ENCODE measurements at places on chromosomes 3 and 15.

- no peak for DNase-seq
Observed at GRCh38 chr15:79093352-79093935, 2.9 kb upstream of the RASGRF1 start.

DNA sequence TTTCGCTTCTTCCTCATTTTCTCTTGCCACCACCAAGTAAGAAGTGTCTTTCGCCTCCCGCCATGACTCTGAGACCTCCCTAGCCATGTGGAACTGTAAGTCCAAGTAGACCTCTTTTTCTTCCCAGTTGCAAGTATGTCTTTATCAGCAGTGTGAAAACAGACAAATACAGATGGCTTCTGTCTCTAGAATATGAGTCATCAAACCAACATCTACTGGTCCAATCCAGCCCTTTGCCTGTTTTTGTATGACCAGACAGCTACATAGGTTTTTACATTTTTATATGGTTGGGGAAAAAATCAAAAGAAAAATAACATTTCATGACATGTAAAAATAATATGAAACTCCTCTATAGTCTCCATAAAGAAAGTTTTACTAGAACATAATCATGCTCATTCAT lies 118.7 kb upstream of the PTPRG start:
- no peak for DNase-seq

DNA sequence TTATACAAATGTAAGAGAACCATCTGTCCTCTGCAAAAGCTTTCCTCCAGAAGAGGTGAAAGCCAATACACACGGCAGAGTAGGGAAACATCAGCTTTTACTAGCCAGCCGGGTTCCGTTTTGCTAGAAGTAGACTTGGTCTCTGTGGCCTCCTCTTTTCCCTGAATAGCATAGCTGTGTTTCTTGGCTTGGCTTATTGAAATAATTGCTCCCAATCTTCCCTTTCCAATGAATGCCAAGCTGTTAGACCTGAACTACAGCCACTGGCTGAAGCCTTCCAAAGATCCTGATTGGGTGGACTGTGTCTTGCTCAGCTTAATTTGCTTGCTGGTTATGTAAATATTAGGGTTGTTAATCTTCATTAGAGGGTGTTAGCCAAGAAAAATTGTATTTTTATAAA lies 157.8 kb upstream of the ROPN1 start:
- no peak for DNase-seq

- no peak for DNase-seq
Observed at GRCh38 chr15:96565266-96565665, 234.8 kb downstream of the NR2F2 start.

DNA sequence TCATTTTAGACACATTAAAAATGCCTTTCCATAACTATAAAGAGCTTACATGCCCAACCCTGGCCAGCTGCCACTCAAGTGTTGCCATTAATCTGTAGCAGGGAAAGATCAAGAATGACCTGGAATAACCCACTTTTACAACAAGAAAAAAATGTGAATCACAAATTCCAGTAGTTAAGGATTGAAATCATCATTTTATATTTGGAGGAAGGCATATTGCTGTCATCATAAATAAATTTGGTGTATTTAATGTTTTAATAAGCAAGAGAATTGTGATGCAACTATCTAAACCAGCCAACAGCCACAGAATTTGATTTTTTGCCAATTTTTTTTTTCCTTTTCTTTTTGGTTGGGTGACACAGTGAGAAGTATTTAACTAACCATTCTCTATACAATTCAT lies 240.0 kb upstream of the SEMA6D start:
- no peak for DNase-seq

GRCh38 chr3:12154151-12154550 lies 4.6 kb downstream of the TIMP4 start:
- no peak for DNase-seq

DNA sequence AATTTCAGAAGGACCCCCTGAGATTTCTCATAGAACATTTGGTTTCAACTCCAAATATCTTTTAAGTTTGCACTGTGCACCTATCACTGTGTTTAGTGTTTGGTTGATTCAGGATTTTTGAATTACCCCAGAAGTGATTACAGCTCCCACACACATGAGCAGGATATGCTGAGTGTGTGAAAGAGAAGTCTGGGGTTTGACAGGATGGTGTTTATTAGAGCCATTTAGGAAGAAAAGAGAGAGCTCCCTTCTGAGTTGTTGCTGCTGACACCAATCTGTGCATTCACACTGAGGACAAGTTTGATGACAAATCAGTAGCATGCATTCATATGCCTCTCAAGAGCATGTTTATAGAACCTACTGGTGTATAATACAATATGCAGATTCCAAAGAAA lies 118.1 kb downstream of the RPL22L1 start:
- DNase-seq: no peak
